Cortex of kidney (tissue), 1 donor: ENCODE measurements at places on chromosomes 13 and 19.

GRCh38 chr19:18274781-18275356, 617 bp upstream of the IQCN start:
- DNase-seq = no peak

DNA sequence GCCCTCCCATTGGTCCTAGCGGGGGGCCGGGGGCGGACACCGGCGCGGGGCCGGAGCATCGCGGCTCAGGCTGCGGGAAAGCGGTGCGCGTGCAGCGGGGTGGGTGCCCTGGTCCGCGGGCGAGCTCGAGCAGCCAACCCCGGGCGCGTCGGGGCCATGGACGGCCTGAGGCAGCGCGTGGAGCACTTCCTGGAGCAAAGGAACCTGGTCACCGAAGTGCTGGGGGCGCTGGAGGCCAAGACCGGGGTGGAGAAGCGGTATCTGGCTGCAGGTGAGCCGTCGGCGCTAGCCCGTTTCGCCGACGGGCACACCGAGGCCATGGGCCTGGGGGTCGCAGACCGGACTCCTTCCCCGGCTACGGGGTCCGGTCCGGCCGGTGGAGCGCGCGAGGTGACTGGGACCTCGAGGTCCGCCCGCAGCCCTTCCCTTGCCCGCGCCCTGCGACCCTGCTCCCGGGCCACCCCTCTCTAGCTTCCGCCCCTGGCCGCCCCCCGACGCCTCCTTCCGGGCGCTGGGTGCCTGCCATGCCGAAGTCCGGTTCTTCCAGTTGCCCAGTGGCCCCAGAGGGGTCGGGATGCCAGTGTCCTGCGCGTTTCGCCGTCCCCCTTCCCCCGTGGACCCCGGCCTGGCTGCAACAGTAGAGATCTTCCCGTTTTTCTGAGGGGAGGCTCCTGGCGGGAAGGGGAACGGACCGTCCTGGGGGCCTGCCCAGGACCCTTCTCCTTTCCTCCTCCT, at the start of gene REEP6:
Gene REEP6 (plus strand): TSS at position 68 of the 735 bp plus-strand sequence. CDS start 89 bp downstream, at position 157.
- DNase-seq = no peak

DNA sequence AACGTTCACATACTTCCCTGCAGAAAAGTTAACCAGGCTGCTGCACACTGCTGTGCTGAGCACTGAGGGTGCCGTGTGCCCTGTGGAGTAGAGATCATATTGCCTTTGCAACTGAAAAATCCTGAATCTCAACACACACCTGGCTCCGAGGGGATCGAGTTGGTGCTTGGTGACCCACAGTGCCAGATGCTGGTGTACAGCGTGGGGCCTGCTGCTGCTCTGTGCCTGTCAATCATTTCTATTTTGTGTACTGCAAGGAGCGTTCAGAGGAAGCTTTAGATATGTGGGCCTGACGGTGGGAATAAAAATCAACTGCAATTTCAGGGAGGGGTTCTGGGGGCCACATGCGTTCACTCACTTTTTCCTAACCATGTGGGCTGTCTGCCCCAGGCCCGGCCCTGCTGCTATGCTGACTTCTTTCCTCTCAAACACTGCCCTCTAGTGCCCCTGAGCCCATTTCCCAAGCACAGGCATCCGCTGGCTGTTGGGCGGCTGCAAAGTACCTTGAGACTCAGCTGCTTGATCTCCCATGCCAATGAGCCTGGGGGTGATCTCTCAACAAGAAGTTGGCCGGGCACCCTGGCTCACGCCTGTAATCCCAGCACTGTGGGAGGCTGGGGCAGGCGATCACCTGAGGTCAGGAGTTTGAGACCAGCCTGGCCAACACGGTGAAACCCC, 9.7 kb upstream of the LENG8 start:
- no peak for DNase-seq

- DNase-seq = no peak
Observed at GRCh38 chr19:37877147-37877546, 29.2 kb downstream of the WDR87 start.

DNA sequence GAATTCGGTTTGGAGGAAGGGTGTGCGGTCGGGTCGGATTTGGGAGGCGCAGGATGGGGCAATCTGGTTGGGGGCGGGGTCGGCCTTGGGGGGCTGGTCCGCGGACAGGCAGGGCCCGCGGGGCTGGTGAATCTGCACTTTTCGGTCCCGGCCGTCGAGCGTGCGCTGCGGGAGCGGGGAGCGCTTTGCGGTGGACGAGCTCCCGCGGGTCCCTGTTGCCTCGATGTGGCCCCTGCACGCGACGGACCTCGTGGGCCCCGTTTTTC, 11.9 kb downstream of the PEAK3 start:
- no peak for DNase-seq

GRCh38 chr13:58964048-58964447, 1199.7 kb downstream of the DIAPH3 start:
- DNase-seq = no peak

- no peak for DNase-seq
Observed at GRCh38 chr19:41442473-41443355, at the start of gene ERICH4. TSS of gene ERICH4 (plus strand) at chr19:41443156. CDS start at chr19:41443170, 14 bp downstream.

GRCh38 chr13:43041369-43041921, 18.1 kb downstream of the DNAJC15 start:
- no peak for DNase-seq

DNA sequence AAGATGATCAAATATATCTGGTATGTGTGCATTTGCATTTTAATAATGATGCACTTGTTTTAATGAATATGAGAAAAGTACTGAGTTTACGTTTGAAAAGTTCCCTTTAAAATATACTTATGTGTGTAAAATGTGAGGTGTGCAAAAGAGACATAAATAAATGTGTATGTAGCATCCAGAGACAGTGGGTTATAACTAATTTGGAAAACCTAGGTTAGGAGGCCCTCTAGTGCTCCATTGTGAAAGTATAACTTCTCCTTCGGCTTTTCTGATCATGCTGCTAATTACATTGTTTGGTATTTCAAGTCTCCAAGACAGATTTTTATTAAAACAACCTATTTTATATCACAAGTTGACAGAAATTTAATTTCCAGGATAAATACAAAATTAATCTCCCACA, 30.1 kb downstream of the SCEL start:
- no peak for DNase-seq

DNA sequence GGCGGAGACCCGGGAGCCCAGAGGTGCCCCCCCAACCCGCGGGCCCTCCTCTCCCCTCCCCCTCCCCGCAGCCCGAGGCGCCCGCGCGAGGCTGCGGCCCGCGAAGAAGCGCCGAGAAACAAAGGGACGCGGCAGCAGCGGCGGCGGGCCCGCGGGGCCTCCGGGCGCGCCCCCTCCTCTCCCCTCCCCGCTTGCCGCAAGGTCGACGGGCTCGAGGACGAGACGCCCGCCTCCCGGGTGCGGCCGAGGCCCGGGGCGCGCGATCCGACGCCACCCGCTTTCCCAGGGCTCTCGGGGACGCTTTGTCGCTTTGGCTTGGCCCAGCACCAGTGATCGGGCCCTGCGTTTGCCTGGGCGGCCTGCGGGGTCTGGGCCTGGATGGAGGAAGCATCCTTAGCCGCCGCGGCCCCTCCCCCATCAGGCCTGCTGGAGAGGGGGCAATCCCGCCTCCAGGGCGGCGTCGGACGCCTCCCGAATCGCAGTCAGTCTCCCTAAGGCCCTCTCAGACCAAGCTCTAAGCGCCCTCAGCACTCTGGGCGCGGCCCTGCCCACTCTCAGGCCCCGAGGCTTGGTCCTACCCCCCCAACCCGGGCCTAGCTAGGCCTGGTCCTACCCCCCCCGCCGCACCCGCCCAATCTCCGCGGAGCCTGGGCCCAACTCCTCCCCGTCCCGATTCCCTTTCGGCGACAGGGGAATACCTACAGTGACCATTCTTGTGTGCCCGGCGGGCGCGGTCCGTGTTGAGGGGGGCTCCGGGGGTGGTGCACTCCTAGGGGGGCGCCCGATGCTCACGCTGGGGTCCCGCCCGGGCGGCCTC, 740 bp downstream of the ELAVL3 start:
- DNase-seq = no peak

DNA sequence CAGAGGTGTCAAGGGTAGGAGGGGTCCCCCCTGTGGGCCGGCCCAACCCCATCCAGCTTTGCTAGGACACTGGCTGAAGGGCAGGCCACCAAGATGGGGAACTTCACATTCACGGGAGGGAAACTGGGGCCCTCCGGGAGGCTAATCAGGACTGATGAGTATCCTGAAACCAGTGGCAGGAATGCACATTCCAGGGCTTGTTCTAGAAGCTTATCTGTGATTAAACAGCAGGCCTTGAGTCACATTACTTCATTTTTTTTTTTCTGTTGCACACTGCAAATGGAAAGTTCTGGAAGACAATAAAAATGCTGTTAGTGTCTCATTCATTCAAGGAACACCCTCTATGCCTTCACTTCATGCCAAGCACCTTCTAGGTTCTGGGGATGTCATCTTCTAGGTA, 15.5 kb upstream of the SIGLEC11 start:
- DNase-seq = no peak

GRCh38 chr13:51674276-51674675, 90.0 kb downstream of the WDFY2 start:
- no peak for DNase-seq

DNA sequence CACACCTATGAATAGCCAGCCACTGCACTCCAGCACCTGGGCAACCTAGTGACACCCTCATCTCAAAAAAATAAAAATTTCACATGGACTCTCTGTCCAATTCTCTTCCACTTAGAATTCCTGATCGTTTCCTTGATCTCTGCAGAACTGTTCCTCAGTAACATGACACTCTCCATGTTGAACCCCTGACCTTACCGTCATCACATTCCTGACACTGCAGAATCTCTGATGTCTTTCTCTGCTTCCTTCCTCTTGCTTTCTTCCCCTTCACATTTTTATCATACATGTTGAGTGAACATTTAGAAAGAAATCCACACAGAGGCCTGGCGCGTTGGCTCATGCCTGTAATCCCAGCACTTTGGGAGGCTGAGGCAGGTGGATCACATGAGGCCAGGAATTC, 15.0 kb downstream of the ZNF114 start:
- no peak for DNase-seq

DNA sequence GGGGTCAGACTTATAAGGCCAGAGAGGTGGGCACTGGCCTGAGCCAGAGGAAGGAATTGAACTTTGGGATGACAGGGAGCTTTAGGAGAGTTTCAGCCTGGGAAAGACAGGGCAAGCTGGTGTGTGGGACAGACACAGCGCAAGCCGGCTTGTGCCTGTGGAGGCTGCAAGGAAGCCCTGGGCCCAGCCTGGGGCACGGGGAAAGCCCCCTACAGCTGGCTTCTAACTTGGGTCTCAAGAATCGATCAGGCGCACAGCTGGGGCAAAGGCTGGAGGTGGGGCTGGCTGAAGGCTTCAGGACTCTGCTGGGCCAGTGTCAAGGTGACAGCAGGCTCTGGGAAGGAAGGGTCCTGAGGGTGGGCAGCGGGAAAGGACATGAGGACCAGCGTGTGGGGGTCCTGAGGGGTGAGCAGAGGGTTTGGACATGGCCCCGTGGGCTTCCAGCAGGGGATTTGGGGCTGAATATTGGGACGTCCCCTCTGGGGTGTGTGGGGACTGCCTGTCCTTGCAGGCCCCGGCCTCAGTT, 3.0 kb downstream of the PTOV1 start:
- no peak for DNase-seq

- DNase-seq = no peak
Observed at GRCh38 chr13:64248371-64249065, 2832.9 kb upstream of the PCDH20 start.

DNA sequence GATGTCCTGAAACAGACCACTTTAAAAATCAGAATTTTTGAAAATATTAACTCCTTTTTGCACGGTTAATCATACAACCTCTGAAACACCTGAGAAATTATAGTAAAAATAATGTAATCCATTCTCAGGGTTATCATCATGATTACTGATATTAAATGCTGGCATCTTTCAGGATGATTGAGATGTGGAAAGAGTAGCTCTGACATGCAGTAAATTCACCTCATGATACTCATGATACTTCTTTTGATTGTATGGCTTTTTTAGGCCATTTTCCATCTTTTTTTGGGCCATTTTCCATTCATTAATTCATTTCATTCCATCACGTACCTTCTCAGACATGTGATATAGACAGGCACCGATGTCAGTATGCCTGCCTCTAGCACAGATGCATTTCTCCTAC, 85.1 kb downstream of the FGF14 start:
- no peak for DNase-seq

DNA sequence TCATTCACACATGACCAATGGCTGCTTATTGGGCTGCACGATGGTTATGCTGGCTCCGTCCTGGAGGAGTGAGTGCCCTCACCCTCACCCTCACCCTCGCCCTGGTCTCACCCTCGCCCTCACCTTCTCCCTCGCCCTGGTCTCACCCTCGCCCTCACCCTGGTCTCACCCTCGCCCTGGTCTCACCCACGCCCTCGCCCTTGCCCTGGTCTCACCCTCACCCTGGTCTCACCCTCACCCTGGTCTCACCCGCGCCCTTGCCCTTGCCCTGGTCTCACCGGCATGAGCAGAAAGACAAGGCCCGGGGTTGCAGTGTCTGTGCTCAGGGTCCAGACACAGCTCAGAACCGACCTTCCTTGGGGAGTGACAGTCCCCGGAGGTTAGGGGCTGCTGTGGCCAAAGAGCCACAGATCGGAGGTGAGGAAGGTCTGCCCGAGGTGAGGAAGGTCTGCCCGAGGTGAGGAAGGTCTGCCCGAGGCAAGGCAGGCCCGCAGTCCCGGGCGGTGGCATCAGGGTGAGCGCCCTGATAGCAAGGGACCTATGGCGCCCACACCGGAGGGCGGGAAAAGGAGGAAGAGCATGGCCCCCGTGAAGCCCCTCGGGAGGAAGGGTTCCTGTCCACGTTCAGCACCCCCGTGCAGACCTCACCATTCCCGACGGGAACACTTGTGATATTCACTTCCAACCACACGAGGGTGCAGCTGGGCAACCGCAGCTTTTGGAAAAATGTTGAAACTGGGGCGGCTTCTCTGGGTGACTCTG, 65.6 kb downstream of the MCF2L start:
- no peak for DNase-seq

- no peak for DNase-seq
Observed at GRCh38 chr13:94700051-94700535, 12.3 kb downstream of the SOX21 start.

DNA sequence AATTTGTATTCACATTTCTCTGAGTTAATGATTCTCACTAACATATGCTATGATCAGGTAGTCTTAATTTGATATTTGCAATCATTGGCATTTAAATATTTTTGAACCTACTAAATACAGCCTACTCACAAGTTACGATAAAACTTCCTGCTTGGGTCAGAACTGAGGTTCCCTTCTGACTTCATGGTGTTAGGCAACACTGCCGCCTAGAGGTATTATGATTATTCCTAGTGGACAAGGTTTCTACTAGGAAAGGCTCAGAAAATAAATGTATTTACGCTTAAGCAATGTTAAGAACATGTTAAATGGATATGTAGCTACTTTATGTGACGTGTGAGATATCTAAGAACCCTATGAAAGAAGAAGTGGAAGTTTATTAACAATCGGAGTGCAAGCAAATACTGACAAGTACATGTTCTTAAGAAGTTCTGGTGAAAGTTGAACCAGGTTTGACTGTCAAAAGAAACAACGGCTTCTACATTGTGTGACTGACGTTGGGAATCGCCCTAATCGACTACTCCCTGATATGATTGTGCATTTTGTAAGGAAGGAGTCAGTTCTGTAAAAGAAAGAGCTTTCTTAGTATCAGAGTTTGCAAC, 1395.8 kb downstream of the SLITRK5 start:
- DNase-seq = no peak

DNA sequence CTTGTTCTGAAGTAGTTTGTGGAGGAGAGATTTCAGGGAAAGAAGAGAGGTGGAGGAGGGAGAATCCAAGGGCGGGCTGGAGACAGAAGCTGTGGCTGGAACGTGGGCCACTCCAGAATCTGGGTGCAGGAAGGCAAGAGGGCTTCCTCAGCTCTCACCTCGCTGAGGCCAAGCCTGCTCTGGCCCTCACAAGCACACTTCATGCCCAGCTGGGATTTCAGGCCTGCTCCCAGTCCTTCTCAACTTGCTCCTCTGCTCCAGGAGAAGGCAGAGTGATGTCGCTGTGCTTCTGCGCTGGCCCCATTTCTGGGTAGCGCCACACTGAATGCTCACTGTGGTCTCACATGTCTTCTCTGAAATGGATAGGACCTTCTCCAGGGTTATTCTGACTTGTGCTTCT, 328.8 kb downstream of the FGF9 start:
- DNase-seq = no peak
